ENCODE measurements at places on chromosomes 3 and 15. TPM values are rescaled to one million over a fixed set of nuclear protein-coding genes. Genes with fewer than 3 reads are reported as not detected.

CHP1 gene
- 73.3 TPM for polyA plus RNA-seq

ANKUB1 gene
- 1.4 TPM for polyA plus RNA-seq

TRIM69 gene
- polyA plus RNA-seq, result 11.2 TPM

FGD5 gene
- 19.0 TPM for polyA plus RNA-seq

CLRN1 gene
- polyA plus RNA-seq, result not detected

TRPC1 gene
- 3.9 TPM for polyA plus RNA-seq

CSPG5 gene
- polyA plus RNA-seq, result 7.7 TPM

NAA50 gene
- polyA plus RNA-seq, result 27.8 TPM

DNAH12 gene
- 8.0 TPM for polyA plus RNA-seq

DNA sequence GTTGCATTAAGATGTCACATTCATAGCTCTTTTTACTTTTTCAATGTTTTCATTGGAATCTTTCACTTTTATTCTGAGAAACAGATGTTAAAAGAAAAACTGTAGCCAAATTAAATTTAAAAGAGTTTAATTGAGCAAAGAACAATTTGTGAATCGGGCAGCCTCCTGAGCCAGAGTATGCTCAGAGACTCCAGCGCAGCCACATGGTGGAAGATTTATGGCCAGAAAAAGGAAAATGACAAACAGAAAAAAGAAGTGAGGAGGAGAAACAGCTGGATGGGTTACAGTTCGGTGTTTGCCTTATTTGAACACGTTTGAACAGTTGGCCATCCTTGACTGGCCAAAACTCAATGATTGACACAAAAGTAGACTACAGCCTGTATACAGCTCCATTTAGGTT lies 33.8 kb upstream of the RAB11A start:
- DNase-seq, result no peak

DNA sequence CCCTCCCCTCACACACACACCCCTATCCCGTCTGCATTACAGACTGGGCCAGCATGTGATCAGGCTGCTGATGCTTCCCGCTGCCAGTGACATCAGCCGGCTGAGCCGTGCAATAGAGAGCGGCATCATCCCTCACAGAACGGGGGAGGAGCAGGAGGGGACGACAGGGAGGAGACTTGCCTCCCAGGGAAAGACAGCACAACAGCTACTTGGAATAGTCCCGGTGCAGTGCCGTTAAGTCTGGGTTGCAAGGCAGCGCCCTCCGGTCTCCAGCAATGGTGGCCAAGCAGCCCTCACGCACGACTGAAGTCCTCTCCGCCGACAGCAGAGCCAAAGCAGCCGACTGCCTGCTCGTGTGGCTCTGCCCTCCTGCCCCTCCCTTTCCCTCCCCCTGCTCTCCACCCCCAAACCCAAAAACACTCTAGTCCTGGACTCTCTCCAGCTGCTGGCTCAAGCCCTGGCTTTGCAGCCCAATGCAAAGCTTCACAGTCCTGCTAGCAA lies 31.5 kb upstream of the RPS17 start:
- peak; percentile 90 for DNase-seq

DNA sequence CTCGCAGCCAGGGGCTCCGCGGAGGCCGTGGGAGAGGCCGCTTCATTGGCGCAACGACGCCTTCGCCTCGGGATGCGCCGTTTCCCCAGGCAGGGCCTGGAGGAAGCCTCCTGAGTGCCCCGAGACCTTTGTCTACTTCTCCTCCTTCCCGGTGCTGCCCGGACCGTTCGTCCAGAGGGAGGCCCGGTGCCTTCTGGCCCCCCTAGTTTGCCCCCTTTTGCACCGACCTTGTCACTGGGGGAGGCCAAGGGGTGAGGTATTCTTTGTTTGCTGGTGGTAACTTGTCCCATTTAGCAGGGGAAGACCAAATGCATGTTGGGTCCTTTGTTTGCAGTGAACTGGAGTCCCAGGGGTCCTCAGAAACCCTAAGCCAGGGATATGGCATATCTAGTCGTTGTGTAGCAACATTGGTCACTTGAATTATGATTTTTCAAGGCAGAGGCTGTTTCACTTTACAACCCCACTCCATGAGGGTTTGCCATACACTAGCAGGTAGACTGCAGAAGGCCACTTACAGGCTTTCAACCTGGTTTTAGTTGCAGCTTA lies 615 bp downstream of the DHX30 start:
- peak; percentile 33 for DNase-seq

DNA sequence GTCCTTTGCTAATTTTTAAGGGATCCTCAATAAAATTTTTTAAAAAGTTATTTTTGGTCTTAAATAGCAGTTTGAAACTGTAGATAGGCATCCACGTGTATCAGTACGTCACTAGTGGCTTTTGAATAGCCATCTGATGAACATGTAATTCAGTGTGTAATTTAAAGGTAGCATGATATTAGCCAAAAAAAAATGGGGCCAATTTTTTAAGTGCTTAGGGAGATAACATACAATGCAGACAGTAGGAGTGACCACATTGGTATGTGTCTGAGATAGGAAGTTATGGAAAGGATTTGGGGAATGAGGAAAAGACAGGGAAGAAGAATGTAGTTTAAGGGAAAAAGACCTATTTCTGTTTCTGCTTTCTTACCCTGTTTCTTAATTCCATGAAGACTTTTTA lies 2.5 kb downstream of the AP4E1 start:
- no peak for DNase-seq

- DNase-seq, result no peak
Observed at GRCh38 chr3:23422517-23422851, 219.4 kb downstream of the UBE2E2 start.

DNA sequence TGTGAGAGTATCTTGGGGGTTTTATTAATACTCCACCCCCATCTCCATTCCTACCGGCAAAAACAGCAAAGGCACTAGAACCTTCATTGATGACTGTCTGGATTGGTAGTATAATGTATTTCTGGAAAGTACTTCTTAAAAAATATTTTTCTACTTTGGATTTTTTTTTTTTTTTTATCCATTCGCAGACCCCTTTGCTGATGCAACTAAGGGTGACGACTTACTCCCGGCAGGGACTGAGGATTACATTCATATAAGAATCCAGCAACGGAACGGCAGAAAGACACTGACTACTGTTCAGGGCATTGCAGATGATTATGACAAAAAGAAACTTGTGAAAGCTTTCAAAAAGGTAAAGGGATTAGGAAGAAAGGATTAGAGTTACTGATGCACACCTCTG lies 1.2 kb downstream of the EIF1B start:
- peak; percentile 64 for DNase-seq

GRCh38 chr3:10817506-10817905 lies 1.5 kb downstream of the SLC6A11 start:
- no peak for DNase-seq

GRCh38 chr3:29354894-29355293 lies 74.0 kb downstream of the RBMS3 start:
- DNase-seq, result no peak

GRCh38 chr3:73385568-73385967 lies 239.2 kb downstream of the PDZRN3 start:
- no peak for DNase-seq

DNA sequence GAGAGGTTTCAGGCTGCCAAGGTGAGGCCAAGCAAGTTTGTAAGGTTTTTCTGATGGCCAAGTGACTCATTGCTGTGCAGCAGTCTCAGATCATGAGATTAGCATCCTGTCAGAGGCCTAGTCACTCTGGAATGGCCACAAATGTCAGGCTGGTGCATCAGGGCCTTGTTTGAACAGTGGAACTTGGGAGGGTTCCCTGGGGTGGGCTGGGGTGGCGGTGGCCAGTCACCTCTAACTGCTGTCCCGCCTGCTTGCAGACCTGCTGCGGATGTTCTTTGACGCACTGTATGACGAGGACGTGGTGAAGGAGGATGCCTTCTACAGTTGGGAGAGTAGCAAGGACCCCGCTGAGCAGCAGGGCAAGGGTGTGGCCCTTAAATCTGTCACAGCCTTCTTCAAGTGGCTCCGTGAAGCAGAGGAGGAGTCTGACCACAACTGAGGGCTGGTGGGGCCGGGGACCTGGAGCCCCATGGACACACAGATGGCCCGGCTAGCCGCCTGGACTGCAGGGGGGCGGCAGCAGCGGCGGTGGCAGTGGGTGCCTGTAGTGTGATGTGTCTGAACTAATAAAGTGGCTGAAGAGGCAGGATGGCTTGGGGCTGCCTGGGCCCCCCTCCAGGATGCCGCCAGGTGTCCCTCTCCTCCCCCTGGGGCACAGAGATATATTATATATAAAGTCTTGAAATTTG lies 2.8 kb upstream of the FAM131A start:
- DNase-seq, result no peak

DNA sequence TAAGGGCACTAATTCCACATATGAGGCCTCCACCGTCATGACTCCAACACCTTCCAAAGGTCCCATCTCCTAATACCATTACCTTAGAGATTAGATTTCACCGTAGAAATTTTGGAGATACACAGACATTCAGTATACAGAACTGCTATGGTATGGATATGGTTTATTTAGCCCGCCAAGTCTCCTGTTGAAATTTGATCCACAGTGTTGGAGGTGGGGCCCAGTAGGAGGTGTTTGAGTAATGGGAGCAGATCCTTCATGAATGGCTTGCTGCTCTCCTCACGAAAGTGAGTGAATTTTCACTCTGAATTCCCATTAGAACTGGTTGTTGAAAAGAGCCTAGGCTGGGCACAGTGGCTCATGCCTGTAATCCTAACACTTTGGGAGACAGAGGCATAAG lies 7.4 kb downstream of the MKRN3 start:
- no peak for DNase-seq

DNA sequence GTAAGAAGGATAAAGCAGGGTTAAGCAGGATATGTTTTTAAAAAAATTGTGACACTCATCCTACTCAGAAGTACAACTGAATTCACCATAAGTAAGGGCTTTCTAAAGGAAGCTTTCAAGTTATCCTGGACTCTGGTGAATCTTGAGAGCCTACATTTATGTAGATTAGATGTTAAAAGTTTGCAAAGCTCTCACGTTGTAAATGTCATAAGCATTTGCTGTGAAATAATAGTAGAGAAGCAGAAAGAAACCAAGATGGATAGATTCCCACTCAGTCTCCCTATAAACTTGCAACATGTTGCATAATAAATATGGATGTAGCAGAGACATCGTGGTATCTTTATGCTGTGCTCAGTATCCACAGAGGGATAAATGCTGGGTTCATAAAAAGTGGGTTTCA lies 77.0 kb downstream of the LRRC3B start:
- no peak for DNase-seq

DNA sequence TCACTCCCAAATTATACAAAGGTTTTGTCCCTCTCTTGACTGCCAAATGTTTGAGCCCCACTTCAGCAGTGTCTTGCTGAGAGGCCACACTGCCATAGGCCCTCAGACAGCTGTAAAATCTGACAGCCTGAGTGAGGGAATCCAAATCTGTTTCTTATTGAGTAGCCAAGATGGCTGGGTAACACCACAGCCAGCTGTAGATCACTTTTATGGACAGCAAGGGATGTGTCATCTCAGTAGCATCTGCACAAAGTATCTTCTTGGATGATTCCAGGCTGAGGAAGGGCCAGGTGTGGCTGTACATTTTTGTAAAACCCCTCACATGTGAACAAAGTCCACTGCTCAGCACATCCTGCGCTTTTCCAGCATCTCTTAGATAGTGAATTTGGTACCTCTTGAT lies 237.0 kb upstream of the LRTM1 start:
- no peak for DNase-seq

GRCh38 chr3:50815844-50816243 lies 141.1 kb downstream of the DOCK3 start:
- DNase-seq, result peak; percentile 68

DNA sequence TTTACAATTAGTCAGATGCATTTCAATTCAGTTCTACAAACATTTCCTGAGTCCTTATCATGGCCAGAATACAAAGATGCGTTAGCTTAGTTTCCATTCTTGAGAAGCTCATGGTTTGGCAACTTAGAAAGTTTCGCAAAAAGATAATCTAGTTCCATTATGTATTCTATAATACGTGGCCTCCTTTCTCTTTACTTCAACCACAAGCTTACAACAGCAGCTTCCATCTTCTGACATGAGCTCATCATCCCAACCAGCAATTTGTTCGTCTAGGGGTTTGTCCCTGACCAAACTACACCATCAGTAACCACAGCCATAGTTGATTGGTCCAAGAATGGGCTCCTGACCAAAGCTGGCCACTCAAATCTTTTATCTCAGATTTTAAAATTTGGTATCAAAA lies 267.6 kb upstream of the TBC1D5 start:
- DNase-seq, result no peak

DNA sequence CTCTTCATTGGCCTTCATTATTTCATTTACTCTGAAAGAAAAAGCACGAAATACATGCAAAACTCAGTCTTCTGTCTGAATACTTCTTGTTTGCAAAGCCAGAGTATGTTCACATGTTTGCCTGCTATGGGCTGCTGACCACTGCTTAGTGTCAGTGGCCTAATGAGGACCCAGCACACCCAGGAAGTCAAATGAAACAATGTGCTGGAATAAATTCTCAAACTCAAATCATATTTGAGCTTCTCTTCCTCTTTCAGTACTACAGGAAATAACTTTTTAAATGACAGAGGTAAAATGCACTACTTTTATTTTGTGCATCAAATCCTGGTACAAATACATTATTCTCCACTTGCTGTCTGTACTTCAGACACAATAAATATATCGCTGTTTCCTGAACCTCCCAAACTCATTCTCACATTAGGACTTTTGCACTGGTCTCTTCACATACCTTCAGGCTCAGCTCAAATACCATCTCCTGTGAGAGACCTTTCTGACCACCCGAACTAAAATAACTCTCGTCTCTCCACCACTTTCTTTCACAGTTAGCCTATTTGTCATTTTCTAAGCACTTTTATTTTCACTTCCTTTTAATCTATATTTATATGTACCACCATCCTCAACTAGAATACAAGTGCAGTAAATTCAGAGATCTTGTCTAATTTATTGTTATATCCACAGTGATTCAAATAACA lies 176.8 kb downstream of the TUSC7 start:
- DNase-seq, result no peak

DNA sequence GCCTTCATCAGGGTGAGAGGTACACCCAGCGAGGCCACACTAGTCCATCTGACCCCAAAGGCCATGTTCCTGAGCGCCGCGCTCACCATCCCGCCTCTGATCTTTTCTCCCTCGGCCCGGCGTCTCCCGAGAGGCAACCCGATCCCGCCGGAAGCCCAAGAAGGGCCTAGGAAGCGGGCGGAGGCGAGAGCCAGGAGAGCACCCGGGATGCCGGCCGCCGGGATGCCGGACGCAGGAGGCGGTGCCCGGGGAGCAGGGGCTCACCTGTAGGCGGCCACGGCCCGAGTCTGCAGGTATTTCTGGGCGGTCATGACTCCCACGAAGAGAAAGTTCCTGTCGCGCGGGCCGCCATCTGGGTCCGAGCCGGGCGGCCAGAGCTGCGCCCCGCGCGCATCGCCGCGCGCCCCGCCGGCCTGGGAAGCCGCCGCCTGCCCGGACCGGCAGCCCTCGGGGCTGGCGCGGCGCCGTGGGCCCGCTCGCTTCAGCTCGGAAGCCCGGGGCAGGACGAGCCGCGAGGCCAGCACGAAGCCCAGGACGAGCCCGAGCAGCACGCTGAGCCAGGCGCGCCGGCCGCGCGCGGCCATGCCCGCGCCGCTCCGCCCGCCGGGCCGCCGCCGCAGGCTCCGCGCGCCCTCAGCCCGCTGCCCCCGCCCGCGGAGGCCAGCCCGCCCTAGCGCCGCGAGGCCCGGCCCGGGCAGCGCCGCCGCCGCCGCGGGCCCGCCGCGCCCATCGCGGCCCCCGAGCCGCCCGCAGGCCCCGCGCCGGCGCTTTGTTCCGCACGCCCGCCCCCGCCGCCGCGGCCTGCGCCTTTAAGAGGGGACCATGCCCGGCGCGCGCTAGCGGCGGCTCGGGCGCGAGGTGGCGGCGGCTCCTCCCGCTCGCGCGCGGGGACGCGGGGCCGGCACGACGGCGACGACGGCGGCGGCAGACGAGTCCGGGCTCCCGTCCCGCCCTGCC lies 697 bp downstream of the CHSY1 start:
- DNase-seq, result no peak

Measured in lung (tissue), 17 donors.